Fibroblast of upper back skin (primary cell): ENCODE measurements at places on chromosomes 6 and 20.

DNA sequence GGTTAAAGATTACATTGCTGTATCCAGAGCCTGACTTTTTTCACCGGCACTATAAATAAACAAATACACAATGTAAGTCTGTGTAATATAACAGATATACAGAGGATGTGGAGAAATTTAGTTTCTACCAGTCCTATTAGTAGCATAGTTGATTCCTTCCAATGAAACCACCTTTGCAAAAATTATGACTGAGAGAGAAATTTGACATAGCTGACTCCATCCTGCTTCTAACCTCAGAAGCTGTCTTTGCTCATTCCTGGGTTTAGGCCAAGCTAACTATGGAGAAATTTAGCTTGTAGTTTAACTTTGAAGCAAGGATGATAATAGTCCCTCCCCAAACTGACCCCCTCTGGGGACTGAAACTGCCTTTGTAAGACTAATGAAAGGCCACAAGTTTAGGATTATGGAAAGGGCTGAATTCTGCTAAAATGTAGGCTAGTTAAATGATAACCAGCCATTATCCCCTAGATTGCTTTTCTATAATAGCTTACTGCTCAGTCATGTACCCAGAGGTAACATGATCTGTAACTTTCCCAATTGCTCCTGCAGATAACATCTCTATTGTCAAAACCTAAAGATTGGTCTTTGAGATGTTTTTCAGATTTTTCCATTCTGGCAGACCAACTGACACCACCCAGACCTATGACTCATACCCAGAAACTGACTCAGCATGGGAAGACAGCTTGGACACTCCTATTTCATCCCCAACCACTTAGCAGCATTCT is 172.8 kb upstream of the ARG1 start:
- DNase-seq: peak; percentile 93

- DNase-seq: no peak
These were observed 66.8 kb downstream of the CDK19 start for GRCh38 chr6:110748453-110748852.

- DNase-seq: no peak
These were observed 55.2 kb downstream of the SEL1L2 start for GRCh38 chr20:13934992-13935894.

GRCh38 chr20:61580958-61581824 is 329.1 kb downstream of the CDH4 start:
- no peak for DNase-seq

GRCh38 chr6:137316626-137317025 is 97.4 kb upstream of the IFNGR1 start:
- peak; percentile 6 for DNase-seq

GRCh38 chr6:139743664-139744437 is 369.4 kb upstream of the CITED2 start:
- peak; percentile 93 for DNase-seq

DNA sequence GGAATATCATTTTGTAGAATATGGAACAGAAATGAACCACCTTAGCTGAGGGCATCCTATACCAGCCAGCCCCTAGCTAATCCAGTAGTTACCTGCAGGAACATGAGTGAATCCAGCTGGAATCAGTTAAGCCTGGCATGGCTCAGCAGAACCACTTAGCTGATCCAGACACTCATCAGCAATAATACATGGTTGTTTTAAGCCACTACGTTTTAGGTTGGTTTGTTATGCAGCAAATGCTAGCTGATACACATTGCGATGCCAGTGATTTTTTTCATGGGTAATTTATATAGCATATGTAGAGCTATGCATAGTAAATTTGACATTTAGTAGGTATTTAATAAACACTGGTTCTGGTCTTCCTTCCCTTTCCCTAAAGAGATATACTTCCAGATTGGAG is 201.9 kb upstream of the JAG1 start:
- no peak for DNase-seq

DNA sequence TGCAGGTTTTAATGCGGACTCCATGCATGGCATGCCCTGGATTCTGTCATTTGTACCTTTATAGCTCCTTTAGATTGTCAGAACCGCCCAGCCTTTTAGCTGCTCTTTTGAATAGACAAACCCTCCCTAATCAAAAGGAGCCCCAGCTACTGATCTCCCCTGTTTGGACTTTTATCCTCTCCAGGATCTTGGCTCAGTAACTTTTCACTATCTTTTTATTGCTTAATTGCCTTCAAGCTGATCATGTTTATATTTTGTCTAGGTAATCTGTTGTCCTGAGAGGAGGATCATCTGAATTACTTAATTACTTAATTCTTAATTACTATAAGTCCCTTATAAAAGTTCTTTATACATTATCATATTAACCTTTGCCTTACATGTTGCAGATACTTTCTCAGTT is 93.2 kb downstream of the HIVEP1 start:
- DNase-seq: no peak

- DNase-seq: no peak
These were observed 144.0 kb downstream of the BCKDHB start for GRCh38 chr6:80250391-80250997.

GRCh38 chr6:35139924-35140638 is 1.1 kb downstream of the TCP11 start:
- DNase-seq: peak; percentile 78

DNA sequence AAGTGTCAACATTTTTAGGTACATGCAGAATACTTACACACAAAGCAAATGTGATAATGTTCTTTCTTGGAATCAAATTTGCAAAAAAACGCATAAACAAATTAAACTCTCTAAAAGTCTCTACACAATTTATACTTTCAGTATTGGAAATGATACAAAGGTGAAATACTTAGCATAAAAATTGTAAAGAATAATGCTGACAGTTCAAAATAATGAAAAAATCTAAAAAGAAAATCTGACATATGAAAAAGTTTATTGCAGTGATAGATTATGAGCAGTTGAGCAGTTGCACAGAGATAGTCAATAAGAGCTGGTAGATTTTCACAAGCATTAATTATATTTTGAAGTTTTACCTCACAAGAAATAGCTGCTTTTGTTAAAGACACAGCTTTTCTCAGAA is 1176.4 kb upstream of the EYS start:
- DNase-seq: no peak

DNA sequence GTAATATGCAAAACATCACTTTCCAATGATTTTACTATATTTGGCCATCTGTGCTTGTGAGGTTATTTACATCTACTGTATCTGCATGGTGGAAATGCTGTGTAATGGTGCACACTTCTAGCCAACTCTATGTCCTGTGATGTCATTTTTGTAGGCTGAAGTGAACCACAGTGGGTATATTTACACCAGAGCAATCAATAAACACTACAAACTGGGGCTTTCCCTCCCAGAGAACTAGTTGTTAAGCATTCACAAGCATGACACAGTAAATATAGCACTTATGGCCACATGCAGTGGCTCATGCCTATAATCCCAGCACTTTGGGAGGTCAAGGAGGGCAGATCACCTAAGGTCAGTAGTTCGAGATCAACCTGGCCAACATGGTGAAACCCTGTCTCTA is 4.9 kb downstream of the SLC22A2 start:
- no peak for DNase-seq

DNA sequence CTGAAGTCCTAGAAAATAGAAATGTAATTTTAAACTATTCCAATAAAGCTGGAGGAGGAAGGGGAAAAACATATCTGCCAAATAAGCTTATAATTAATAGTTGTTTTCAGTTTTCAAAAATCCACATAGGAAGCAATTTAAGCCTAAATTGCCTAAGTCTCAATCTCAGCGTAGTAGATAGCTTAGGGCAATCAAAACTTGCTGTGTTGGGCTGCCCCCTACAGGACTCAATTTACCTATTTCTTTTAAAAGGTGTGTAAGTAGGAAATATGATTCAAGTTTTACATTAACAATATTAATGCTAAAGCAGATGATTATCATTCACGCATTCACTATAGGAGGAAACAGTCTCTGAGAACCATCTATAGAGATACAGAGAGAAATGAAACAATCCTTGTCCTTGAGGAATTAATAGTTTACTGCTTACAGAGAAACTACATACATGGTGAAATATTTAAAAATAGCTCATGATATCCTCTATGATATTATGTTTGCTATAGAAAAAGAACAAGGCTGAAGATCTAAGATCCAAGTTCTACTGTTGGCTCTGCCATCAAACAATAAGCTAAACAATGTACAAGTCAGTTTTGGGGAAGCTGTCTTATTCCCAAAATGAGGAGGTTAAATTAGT is 102.1 kb downstream of the ATG5 start:
- DNase-seq: peak; percentile 77

- peak; percentile 74 for DNase-seq
These were observed 273.0 kb downstream of the ADGB start for GRCh38 chr6:146871611-146872425.

DNA sequence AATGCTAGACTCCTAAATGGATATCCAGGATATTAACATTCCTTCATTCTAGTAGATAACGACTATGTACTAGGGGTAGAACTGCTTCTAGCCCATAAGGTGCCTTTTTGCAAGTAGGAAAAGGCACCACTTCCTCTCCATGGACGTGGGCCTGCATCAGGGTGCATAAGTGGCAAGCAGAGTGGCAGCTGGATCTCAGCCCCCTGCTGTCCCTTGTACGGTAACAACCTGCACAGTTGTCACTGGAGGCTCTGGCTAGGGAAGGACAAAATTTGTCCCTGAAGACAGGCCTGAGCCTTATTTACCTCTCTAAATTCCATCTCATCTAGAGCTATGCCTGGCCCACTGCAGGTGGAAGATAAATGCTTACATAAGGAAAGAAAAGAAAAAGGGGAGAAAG is 42.5 kb upstream of the SAYSD1 start:
- DNase-seq: no peak

DNA sequence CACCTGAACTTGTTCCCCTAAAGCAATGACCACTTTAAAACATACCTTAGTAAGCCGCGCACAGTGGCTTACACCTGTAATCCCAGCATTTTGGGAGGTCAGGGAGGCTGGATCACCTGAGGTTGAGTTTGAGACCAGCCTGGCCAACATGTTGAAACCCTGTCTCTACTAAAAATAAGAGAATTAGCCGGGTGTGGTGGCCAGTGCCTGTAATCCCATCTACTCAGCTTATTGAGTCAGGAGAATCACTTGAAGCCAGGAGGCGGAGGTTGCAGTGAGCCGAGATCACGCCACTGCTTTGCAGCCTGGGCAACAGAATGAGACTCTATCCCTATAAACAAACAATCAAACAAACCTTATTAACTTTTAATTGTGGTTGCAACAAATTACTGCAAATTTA is 1.6 kb upstream of the RAET1E start:
- DNase-seq: no peak

DNA sequence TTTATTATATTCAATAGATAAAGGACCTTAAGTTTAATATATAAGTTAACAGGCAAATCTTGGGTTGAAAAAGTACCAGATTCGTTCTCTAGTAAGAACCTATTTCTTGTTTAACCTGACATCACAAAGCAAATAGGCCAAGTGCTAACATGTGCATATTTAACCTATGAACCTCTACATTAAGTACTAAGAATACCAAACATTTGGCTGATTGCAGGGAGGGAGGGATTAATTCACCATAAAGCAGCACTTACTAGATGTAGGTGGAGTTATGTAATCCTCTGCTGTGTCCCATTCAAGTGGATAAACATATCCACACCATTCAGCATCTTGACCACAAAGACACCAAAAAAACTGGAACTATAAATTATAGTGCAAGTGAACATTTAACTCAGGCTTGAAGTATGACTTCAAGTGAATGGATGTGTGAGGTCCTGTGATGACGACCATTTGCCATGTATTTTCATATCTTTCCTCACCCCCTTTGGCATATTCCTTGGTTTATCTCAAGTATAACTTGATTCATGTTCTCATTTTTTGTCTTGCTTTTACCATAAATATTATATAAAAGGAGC is 10.2 kb downstream of the STX11 start:
- peak; percentile 55 for DNase-seq

DNA sequence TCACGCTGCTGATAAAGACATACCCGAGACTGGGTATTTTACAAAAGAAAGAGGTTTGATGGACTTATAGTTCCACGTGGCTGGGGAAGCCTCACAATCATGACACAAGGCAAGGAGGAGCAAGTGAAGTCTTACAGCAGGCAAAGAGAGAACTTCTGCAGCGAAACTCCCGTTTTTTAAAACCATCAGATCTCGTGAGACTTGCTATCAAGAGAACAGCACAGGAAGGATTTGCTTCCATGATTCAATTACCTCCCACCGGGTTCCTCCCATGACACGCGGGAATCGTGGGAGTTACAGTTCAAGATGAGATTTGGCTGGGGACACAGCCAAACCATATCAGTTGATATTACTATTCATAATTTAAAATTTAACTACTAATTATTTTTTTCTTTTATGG is 157.3 kb upstream of the ATXN1 start:
- DNase-seq: no peak

DNA sequence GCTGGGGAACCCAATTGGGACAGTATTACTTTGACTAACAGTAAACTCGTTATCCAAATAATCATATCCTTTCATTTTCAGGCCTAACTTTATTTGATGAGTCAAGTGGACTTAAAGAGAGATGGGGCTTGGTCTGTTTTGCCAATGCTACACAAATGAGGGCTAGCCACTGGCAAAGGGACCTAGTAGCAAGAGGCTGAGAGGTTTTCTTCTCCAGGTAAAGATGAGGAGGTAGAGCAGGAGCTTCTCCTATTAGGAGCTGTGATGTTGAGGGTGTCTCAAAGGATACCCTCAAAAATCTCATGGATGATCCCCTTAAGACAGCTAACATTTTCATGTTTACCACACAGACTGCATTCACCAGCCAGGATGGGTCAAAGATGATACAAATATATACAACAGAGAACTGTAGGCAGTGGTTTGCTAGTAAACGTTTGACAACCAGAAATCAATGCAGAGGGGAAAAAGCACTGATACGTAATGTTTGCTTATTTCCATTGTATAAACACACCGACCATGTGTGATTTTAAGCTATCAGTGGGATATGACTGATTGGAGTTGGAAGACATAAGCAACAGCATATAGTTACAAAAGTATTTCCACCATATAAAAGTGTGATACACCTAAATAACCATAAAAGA is 153.3 kb downstream of the IBTK start:
- DNase-seq: no peak

DNA sequence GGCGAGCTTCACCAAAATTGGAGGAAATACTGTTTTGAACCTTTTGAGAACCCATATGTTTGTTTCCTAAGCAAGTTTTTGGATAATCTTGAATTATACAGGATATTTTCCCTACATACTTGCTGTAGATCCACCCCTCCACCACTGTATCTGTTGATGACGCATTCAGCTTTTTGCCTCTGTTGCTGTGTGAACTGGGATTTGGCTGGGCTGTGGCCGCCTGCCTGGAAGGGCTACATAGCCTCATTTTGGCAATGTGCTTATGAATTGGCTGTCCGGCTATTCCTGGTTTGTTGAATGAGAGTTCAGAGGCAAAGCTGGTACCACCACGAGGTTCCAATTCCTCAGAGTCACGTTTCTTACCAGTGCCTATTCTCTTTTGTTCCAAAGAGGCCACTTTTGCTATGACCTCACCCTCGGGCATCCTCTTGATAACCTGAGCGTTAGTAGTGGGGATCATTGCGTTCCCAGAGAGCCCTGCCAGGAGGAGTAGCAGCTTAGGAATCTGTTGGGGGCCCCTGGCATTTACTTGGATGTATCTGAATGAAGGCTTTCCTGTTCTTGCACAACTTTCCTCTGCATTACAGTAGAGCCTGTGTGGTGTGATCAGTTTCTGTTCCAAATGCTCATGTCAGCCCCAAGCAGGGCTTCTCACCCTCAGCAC is 6.4 kb downstream of the FAM83D start:
- peak; percentile 60 for DNase-seq
